LoVo (cell line): ENCODE measurements at places on chromosomes 2 and 18.

DNA sequence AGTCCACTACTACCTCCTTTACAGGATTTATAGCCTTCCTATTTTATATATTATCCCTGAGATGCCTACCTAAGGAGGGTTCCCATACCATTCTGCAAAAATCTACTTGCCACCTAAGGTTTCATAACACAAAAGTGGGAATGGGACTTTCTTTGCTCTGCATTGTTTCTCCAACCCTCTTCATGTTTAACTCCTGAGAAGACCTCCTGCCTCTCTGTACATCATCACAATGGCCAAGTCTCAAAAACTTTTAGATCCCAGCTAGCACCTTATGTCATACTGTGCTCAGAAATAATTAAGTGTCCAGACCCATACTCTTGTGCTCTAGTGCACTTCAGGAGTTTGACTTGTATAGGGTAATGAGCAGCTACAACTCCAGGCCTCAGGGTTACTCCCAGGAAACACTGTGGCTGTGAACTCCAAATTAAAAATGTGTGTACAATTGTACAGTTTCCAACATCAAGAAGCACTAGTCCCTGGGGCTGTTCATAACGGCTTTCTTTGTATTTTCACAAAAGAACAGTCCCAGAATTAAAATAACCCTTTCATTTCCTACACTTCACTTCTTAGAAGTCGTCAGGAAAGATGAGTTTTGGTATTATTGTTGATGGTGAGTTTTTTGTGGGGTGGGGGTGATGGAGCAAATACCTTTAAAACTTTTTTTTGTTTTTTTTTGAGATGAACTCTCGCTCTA is 39.4 kb downstream of the METAP1D start:
- no peak for DNase-seq

- DNase-seq, result no peak
These were observed 762.7 kb upstream of the TMEFF2 start for GRCh38 chr2:192957425-192957824.

- DNase-seq, result no peak
These were observed 528.0 kb downstream of the STK39 start for GRCh38 chr2:167719410-167719809.

- DNase-seq, result no peak
These were observed 8.9 kb downstream of the AMER3 start for GRCh38 chr2:130764035-130764820.

DNA sequence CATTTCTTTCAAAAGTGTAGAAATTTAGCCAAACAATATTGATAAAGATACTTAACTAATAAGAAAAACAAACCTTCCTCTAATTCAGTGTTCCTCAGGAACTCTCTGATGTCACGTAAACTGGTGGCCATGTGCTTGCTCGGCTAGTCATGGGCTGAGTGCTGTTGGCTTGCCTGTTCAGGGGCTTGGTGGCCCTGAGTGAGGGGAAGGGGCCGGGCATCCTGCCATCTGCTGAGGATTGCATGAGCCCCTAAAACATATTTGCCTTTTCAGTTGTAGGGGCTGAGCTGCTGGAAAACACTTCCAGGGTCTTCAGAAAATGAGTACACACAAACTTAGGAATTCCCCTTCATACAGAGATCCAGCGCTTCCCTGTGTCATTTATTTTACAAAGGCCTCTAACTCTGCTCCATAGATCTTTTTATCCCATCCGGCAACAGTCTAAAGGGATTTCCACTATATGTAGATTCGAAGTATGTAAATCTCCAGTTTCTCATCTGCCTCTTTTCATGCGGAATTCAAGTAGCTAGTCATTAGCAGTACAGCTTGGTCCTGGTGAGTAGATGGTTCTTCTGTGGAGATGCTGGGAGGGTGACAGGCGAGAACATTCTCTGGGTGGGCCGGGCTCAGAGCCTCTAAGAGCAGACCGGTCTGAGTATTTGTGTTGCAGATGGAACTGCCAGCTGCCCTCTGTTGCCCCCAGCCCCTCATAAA is 20.1 kb upstream of the NFATC1 start:
- DNase-seq, result no peak

DNA sequence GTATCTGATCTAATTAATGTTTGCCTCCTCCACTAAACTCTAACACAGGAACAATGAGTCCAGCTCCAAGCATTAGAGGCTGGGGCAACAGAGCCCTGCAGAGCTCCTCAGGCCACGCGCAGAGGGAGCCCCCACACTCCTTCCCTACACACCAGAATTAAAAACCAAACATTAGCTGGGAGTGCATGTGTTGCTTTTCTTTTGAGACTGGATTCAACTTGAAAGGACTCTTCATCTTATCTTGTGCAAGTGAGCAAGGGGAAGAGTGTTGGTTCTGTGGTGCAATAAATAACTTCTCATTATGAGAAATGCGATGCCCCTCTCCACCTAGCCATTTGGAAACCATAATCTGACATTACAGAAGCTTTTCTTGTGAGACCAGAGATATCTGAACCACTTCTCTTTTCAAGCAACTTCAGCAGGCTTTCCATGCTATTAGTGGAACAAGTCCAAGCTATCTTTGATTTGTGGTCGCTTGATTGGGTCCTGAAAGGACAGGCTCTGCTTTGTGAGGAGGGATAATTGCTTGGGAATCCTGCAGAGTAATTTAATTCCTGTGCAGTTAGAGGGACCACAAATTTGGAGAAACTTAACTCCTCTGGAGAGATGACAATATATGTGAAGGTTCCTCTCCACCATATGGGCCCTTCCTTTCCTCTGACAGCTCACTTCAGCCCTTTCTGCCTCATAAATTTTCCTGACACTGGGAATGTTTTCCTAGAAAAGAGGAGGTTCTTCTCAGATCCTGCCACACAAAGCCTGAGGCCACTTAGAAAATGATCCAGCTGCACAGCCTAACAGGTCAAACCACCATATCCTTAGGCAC is 112.5 kb downstream of the ATL2 start:
- DNase-seq, result no peak

GRCh38 chr2:28068088-28068487 is 177.6 kb downstream of the BABAM2 start:
- peak; percentile 77 for DNase-seq
